NCI-H1436 (cell line): ENCODE measurements at places on chromosomes 16 and 17.

DNA sequence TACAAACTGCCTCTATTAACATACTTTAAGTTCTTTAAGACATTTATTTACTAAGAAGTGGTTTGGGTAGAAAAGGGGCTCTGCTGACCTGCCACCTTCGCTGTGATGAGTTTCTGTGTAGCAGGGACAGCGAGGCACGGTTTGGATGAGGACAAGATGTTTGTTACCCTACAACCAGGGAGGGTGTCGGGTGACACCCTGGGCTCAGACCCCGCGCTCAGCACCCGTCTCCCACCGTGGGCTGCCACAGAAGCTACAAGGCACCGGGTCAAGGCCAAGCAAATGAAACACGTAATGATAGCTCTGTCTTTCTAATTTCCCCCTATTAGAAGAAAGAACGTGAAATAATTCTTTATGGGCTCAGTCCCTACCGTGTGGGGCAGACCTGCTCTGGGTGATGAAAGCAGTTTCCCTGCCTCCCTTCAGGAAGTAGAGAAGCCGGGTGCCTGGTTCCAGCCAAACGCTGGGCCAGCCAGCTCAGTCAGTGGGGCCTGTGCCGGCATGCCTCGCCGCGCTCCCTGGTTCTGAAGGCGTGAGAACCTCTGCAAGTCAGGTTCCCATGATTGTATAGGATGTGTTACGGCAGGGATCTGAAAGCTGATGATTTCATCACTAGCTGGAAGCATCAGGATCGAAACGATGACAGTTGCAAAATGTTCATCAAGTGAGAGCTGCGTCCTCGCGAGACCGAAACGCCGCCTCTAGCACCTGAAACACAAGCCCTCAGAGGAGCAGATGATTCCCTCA lies 3.9 kb downstream of the ZNF750 start:
- DNase-seq: peak; percentile 58

DNA sequence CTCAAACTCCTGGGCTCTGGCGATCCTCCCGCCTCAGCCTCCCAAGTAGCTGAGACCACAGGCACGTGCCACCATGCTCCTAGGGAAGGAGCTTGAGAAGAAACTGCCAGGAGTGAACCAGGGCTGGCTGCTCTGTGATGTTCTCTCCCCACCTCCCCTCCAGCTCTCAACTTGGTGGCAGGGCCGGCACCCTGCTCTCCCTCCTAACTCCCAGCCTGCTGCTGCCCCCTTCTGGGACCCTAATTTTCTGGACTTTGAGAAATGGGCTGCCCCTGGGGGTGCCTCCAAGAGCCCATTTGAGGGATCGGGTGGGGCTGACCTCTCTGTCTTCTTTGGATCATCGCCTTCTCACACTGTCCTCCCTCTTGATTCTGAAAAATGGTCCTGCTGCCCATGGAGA lies 14.9 kb upstream of the STAT3 start:
- DNase-seq: peak; percentile 55

DNA sequence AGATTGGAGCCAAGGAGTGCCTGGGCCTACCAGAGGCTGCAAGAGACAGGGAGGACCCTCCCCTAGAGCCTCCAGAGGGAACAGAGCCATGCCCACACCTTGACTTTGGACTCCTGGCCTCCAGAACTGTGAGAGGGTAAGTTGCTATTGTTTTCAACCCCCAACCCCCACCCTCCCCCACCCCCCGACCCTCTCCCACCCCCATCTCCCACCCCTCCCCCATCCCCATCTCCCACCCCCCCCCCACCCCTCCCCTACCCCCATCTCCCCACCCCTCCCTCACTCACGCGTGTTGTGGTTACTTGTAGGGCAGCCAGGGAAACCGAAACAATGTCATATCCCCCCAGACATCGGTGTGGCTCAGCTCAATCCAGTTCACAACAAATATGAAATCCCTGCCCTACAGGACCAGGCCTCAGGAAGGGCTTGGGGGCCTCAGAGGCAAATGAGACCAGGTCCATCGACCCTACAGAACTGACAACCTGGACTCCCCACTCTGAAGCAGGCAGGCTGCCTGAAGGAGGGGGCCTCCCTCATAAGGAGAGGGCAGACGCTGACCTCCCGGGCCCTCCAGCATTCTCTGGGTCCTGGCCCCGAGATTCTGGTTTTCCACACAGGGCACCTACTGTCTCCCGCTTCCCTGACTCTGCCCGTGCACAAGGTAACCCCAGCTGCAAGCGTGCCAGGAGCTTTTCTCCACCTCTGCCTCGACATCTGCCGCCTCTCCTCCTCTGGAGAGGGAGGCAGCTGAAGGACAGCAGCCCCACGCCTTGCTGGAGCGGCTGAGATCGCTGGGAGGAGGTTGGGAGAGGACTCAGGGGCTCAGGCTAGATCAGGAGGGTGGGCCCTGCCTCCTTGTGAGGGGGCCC lies 3.0 kb upstream of the ZCCHC14 start:
- DNase-seq: no peak

GRCh38 chr17:65749479-65749878 lies 188.0 kb upstream of the AXIN2 start:
- DNase-seq: no peak

DNA sequence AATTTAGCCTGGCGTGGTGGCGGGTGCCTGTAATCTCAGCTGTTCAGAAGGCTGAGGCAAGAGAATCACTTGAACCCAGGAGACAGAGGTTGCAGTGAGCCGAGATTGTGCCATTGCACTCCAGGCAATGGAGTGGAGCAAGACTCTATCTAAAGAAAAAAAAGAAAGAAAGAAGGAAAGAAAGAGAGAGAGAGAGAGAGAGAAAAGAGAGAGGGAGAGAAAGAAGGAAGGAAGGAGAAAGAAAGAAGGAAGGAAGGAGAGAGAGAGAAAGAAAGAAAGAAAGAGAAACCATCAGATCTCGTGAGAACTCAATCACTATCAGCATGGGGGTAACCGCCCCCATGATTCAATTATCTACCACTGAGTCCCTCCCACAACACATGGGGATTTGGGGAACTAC lies 289.6 kb downstream of the IRX3 start:
- no peak for DNase-seq

DNA sequence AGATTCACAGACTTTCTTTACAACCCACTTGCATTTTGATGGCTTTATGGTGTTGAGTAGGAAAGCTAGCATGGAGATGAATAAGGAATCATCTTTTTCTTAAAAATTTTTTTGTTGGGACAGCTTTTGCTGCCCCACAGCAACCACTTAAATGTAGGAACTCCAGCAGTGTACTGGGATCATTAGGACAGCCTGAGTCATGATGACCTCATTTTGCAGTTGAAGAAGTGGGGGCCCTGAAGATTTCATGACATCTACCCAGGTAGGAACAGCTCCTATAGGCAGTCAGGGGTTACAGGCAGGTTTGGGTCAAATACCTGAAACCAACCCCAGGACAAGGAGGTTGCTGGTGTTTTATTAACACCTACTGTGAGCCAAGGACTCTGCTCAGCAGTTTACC lies 2.1 kb downstream of the METTL22 start:
- DNase-seq: no peak

DNA sequence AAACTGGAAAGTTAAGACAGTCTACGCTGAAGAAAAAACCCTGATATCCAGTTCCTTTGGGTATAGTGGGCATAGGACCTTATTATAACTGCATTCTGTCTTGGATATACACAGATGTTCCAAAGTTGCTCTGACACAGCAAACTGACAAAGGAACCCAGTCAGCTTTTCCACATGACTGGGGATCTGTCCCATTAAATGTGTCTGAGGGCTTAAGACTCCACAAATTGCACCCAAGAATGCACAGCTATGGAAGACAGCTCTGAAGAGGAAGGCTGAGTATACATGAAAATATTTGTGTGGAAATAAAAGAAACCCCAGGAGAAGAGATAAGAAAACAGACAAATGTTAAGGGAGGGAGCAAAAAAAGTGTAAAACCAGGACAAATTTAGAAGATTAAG lies 114.1 kb downstream of the SPAG9 start:
- no peak for DNase-seq

DNA sequence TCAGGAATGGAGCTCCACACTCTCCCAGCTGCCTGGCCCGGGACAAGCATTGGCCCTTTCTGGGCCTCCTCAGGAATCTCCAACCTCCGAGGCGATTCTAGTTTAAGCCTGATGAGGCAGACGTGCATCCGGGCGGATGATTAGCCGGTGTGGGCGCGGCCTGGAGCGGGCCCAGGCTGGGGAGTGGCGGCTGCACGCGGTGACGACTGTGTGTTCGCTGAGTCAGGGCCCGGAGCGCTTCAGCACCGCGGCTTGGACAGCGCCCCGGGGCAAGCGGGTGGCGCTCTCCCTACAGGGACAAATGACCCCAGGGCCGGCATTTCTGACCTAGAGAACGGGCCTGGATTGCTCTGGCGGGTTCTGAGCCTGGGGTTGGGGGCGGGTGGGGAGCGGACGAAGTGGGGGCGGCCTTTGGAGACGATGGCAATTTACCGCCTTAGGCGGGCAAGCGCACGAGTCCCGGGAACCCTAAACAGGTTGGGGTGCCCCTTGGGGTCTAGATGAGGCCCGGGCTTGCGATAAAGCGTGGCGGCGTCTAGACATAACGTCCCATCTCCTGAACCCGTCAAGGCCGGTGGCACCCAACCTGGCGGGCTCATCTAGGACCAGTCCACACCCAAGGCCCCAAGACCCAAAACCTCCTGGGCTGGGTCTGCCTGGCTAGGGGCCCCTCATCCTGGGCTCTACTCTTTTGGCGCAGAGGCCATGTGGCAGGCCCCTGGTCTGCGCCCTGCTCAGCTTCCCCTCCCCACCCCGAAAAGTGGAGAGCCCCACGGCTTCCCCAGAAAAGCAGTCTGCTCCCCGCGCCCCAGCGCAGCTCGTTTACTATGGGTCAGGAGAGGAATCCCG lies 22.3 kb upstream of the ZNHIT3 start:
- DNase-seq: peak; percentile 29

GRCh38 chr16:49608098-49608497 lies 234.5 kb downstream of the C16orf78 start:
- DNase-seq: no peak

DNA sequence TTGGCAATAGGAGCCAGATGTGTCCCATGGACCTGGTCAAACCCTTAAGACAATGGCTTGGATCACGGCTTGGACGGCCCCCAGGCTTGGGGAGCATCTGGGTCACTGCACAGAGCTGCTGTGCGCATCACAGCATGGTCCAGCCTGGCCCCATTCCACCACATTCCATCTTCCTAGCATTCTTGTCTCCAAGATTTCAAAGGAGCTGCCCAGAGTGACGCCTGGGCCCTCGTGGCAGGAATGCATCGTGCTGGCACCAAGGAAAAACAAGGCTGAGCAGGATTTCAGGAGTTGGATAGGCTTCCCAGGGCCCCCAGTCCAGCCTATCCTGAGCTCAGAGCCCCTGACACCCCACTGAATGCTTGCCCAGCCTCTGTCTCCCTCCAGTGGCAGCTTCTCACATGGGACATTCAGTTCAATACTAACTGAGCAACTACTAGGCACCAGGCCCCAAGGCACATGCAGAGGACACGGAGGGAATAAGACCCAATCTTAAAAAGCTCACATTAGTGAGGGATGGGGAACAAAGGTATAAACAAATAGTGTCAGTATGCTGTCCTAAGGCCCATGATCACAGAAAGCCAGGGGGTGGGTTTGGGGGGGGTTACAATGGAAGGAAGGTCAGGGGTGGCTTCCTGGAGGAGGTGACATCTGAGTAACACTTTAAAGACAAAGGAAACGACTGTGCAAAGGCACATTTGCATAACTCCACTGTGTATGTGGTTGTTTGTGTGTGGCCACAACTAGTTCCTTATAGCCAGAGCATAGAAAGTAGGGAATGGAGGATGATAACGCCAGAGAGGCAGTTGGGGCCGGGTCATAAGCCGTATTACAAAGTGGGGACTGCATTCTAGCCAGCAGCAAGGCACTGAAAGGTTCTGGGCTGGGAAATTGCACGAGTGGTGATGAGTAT lies 34.1 kb downstream of the TK2 start:
- no peak for DNase-seq

GRCh38 chr16:4523686-4524085 lies 14.9 kb downstream of the CDIP1 start:
- no peak for DNase-seq

DNA sequence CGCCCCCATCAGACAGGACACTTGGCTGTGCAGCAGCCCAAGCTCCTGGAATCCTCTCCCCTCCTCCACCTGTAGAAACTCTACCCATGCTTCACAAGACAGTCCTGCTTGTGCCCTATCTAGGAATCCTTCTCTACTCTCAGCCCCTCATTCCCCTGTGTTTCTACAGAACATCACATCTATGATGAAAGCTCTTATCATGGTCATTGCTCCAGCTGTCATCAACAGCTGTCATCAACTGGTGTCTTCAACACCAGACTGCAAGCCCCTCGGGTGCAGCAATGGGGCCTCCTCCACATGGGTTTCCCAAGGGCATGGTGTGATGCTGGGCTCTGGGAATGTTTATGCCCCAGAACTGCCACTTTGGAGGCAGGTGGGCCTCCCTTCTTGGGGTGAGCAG lies 21.1 kb upstream of the CDRT4 start:
- DNase-seq: no peak

DNA sequence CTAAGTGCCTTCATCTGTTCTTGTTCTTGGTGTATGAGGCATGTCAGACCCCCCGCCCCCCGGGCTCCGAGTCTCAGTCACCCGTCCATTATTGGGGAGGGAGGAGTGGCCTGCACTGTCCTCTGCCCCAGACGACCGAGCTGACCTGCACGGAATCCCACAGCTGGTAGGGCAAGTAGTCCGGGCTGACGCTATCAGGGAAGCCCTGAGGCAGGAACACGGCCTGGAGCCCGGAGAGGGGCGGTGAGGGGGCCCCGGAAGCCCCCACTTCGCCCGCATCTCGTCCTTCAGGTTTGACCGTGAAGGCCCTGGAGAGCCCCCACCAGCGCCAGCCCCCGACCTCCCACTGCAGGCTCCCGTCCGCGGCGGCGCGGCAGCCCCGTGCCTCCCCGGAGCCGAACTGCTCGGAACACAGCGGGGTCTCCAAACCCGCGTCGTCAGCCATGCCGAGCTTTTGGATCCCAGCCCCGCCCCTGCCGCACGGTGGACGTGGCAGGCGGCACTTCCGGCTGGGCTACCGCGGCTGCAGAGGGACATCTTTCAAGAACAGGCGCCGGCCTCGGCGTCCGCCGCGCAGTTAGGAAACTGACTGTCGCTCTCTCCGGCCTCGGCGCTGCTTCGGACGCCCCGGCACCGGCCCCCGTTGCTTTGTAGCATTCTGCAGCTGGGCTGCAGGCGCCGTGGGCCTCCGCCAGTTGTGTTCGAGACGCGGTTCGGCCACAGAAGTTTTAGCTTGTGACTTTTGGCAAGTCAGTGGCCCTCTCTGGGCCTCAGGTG lies at the start of gene RUSF1:
TSS of gene RUSF1 (minus strand) at position 463 of the 777 bp plus-strand sequence. CDS start at position 445, 18 bp downstream.
- peak; percentile 75 for DNase-seq

DNA sequence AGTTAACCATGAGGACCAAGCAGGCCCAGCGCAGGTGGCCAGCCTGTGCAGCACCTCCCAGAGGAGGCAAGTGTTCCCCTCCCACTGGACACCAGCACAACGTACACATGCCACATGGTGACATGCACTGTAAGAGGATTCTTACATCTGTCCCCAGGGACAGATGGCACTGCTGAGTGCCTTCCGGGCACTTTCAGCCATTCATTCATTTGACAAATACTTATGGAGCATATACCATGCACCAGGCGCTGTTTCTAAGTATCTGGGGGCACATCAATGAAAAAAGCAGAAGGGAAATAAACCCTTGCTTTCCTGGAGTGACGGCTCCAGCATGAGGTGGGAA lies 79.6 kb downstream of the GAS7 start:
- no peak for DNase-seq
